ENCODE measurements at places on chromosomes 11 and 22.

DNA sequence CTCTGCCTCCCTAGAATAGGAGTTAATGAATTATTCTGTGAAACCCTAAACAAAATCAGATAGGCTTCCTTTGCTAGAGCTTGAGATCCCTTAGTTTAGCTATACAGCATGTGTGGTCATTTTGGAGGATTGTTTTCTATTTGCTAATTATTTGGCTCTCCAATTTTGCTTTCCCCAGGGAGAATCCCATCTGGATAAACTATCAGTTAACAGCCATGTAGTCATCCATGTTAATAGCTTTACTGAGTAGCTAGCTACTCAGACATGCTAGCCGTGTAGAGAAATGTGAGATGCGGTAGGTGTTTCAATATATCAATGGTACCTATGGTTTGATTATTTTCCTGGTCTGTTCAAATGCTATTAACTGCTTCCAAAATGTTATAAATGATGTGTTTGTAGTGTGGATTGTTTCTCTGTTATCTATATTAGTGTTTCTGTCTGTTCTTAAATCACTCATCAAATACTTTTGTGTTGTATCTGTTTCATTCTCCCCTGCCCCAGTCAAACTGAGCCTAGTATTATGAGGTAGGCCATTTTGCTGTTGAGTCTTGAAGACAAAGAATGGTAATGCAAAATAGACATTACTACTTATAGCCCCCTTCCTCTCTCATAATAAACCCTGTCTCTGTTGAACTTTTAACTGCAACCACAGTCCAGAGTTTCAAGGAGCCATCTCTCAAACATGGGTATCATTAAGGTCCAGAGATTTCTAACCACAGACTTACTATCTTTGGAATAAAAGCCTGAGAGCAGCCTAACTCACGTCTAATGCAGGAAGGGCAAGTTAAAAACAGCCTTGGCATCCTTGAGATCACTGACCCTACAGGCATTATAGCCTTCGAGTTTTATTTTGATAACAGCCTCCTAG is 56.1 kb upstream of the GRAMD1B start:
- no peak for DNase-seq

- DNase-seq: no peak
These were observed 42.6 kb upstream of the SMCO4 start for GRCh38 chr11:93585758-93586157.

- DNase-seq: no peak
These were observed 60.2 kb downstream of the CDKN1C start for GRCh38 chr11:2825261-2825888.

DNA sequence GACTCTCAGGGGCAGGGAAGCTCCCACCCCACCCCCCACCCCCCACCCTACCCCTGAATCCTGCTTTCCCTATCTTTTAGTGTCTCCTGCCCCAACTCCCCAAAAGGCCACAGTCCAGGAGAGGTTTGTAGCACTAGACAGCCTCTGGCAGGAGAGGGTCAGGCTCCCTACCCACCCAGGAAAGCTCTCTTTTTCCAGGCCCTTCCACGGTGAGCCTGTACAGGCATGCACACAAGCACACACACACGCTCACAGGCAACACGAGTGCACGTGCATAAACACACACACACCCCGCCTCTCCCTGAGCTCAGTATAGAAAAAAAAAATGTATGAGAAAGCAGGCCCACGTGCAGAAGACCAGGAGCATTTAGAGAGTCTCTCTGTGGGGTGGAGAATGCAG is 414.0 kb downstream of the MN1 start:
- no peak for DNase-seq

GRCh38 chr11:75063741-75064314 is 32.8 kb downstream of the OR2AT4 start:
- no peak for DNase-seq

DNA sequence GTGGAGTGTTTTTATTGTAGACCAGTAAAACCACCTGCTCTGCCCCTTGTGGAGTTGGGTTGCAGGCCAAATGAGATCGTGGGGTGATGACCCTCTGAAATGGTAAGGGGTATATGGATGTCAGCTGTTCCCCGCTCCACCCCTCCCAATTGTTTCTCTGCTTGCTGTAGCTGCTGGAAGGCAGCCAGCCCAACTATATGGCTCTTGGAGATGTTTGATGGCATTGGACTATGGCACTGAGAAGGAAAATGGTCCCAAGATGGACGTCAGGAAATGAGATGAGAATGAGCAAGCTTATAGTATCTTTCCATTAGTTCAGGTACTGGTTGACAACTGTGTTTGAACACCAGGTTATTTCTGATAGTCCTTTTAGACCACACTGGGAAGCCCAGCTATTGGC is 94.8 kb upstream of the SORL1-AS1 start:
- DNase-seq: no peak
